ENCODE measurements at places on chromosomes 5 and 9.
A peak's percentile ranks its signal among the peaks of the same experiment; 100 is the strongest.

DNA sequence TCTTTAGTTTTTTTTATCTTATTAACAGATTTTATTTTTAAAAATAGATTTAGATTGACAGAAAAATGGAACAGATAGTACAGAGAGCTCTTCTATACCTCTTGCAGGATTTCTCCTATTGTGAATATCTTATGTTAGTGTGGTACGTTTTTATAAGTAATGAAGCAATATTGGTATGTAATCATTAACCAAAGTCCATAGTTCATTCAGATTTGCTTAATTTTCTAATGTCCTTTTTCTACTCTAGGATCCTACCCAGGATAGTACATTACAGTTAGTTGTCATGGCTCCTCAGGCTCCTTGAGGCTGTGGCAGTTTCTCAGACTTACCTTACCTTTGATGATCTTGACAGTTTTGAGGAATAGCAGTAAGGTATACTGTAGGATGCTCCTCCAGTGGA, 30.4 kb downstream of the PPP2R2B start:
- no peak for DNase-seq

GRCh38 chr9:113934829-113935676, 58.9 kb downstream of the ZNF618 start:
- no peak for DNase-seq

DNA sequence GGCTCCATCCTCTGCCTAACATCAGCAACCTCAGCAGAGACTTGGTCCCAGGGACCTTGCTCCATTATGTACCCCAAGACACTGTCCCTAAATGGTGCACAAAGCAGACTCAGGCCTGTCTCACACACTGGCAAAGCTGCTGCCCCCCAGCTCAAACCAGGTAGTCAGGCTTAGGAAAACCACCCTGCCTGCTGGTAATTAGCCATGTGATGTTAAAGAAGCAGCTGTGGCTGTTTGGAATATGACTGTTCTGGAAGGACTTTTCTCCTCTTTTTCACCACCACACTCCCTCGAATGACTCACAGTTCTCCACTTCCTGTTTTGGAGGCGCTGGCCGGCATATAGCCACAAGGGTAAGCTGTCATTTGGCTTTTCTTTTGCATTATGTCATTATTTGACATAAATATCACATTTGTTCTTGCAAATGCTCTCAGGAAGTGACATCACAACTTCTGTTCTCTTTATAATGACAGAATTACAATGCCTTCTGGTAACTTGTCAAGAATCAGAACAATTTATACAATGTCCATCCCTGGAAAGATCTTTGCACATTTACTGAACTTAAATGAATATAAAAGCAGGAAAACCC, 113.9 kb downstream of the SUSD1 start:
- peak; percentile 88 for DNase-seq

- no peak for DNase-seq
These were observed 1.9 kb upstream of the DAP start for GRCh38 chr5:10762776-10763500.

- no peak for DNase-seq
These were observed 687.0 kb downstream of the CETN3 start for GRCh38 chr5:89722538-89722937.

DNA sequence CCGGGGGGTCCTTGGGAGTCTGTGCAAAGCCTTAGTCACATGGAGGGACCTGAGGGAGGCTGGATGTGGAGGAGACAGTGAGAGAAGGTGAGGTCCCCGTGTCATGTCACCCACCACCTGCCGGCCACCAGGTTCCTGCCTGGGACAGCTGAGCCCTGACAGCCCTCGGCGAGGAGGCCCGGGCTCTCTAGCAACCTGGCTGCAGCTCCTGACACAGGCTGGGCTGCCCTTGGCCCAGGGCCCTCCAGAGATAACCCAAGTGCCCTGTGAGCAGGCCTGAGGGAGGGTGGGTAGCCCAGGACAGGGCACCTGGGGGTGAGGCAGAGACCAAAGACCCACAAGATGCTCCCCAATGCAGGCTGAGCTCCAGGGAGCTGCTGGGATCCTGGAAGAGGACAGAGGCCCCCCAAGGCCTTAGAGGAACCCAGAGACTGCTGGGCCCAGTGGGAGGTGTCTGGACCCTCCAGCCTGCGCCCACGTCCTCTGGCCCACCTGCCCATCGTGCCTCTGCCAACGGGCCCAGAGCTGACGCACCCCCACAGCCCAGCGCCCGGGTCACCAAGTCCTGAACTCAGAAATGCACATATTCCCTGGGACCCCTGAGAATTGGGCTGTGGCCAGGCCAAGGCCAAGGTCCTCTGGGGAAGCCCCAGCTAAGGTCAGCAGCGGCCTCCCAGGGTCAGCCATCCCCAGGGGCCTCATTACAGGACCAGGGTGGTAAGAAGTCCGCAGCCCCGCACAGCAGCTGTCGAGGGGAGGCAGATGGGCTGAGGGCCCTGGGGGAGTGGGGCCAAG, 8.8 kb upstream of the PTGDS start:
- no peak for DNase-seq

- DNase-seq, result no peak
These were observed 280.6 kb downstream of the EBF1 start for GRCh38 chr5:158819095-158819494.

- peak; percentile 6 for DNase-seq
These were observed 137.5 kb downstream of the CPLANE1 start for GRCh38 chr5:37111426-37112382.

DNA sequence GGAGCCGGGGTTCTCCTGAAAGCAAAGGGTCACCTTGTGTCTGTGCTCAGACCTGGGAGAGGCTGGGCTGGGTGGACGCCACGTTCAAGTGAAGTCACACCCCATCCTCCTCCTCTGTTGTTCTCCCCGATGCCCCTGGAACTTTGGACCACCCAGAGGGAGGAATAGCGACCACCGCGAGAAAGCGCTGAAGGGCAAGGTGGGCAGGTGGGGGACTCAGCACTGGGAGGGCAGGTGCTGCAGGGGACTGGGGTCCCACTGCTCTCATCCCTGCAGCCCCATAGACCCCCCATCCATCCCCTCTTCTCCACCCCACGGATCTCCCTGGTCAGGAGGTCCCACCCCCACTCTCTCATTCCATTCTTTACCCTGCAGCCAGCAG, 48.8 kb upstream of the COL5A1 start:
- DNase-seq, result no peak

GRCh38 chr9:90855208-90855902, 53.7 kb downstream of the SYK start:
- peak; percentile 25 for DNase-seq

DNA sequence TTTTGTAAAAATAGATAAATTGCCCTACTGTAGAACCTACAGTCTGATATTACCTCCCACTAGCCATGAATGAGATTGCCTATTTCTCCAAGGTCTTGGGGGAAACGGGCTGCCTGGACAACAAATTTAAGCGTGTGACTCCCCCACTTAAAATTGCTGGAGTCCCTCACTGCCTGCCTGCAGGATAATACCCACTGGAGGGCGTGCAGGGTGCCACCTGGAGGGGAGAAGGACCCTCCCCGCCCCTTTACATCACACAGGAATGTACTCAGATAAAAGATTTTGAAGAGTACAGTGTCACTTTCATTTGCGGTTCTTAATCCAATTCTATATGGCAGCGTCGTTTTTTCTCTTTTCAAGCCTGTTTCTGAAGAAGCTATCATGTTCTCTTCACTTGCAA, 6.2 kb upstream of the TRIM7 start:
- DNase-seq, result no peak

DNA sequence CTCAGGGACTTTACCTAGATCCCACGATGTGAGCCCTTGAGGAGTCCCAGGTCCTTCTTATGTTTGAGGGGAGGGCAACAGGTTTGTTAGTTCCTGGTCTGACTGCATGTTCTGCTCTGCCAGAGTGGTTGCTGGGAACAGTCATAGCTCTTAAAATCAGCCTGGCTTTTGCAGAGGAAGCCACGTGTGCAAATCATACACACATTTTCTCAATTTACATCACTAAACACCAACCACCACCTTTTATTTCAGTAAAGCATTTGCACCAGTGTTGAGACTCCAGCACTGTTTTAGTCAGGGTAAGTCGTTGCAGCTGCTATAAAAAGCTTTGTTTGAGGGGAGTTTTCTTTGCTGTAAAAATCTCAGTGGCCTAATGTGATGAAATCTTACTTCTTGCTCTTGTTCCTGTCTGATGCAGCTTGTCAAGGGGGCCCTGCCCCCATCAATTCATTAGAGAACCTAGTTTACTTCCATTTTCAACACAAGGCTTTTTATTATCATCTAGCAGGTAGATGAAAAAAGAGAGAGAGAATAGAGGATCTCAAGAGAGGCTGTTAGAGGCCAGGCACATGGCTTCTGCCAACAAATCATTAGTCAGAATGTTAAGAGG, 70.3 kb upstream of the VCAN start:
- no peak for DNase-seq

DNA sequence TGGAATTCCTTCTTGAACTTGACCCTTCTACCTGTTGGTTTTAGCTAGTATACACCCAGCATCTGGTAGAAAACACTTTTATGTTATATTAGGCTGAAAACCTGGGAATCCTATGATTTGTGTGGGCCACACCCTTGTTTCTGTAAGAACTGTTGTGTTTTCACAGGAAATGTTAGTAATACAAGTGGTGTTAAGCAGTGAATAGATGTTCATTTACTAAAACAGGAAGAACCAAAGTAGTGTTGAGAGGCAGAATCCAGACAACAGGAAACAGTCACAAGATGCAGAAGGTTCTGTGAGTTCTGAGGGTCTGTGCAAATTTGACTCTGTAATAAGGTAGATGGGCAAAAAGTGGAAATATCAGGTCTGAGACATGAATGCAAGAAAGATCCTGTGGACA, 73.0 kb upstream of the RAI14 start:
- DNase-seq, result no peak

DNA sequence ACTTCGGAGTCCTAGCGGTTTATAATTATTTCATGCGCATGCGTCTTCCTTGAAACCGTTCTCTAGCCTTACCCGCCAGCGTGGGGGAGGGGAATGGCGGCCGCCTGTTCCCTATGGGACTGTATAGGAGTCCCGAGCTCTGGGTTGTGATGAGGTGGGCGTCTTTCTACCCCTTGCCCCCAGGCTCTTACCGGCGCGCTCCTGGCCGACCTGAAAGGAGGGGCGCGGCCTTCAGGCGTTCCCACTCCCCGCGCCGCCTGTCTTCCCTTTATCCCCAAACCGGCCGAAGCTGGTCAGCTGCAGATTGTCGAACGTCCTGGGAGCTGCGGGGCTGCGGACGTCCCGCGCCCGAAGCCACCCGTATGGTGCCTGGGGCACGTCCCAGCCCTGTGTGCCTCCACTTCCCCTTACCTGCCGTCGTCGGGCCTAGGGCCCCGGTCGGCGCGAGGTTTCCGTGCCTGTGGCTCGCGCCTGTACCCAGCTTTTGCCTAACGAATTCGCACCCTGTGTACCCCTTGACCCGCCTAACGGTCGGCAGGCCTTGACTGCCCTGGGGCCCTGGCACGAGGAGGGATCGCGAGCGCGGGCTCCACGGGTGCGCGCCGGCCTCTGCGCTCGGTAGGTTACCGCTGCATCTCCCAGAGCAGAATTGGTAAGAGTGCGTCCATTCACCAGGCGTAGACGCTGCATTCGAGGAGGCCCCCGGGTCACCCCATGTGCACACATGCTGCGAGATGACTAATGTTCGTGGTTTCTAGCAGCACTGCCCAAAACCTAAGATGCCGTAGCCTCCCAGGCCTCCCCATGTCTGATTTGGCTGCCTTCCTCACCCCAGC, 653 bp upstream of the HNRNPH1 start:
- peak; percentile 81 for DNase-seq
